ENCODE measurements at places on chromosomes 5 and 9.

DNA sequence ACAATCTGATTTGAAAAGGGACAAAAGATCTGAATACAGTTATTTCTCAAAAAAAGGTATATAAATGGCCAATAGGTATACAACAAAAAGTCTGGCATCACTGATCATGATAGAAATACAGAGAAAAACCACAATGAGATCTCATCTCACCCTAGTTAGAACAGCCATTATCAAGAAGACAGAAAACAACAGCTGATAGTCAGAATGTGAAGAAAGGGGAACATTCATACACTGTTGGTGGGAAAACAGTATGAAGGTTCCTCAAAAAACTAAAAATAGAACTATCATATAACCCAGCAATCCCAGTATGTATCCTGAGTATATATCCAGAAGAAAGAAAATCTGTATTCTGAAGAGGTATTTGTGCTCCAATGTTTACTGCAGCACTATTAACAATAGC lies 75.7 kb upstream of the OR2K2 start:
- no peak for DNase-seq

GRCh38 chr5:150298701-150299451 lies 3.8 kb downstream of the ARSI start:
- DNase-seq = no peak

DNA sequence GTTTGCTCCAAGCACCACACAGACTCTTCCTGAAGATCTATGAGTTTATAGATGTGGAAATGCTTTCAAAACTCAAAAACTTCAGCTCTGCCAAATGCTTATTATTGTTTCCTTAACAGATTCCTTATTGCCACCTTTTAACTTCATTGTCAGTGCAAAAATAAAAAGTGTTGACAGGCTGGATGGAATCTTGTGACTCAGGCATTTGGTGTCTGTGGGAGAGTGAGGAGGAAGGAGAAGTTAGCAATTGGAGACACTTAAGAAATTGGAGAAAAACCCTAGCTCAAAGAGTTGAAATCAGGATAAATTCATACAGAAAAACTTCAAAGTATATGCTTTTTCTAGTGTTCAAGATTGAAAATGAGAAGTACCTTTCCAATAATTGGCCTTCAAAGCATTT lies 140.6 kb upstream of the PUM3 start:
- DNase-seq = no peak

DNA sequence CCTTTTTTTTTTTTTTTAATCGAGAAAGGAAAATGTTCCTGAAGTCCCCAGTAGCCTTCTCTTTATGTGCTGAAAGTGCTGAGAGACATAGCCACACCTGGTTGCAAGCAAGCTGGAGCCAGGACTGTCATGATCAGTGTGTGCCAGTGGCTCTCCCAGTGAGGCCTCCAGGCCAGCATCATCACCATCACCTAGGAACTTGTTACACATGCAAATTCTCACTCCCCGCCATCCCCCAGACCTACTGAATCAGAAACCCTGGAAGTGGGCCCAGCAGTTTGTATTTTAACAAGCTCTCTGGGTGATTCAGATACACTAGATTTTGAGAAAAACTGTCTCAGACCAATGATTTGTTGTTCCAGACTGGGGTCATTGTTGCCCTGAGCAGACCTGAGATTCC lies 181.9 kb upstream of the GLRA1 start:
- DNase-seq = no peak

DNA sequence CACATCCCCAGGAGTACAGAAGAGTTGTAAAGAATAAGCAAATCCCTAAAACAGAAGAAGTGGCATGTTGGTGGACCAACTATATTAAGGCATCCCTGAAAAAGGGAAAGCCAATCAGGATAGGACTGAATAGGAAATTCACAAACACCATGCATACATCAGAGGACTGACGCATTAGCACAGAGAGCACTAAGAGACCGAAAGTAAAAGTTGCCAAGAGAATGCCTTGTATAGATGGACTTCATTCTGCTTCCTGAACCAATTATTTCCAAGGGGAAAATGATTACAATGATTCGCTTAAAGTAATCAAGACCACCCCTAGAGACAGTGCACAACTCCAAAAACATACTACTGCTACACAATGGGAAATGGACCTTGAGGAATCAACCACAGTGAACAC lies 33.5 kb downstream of the SHC3 start:
- DNase-seq = no peak

DNA sequence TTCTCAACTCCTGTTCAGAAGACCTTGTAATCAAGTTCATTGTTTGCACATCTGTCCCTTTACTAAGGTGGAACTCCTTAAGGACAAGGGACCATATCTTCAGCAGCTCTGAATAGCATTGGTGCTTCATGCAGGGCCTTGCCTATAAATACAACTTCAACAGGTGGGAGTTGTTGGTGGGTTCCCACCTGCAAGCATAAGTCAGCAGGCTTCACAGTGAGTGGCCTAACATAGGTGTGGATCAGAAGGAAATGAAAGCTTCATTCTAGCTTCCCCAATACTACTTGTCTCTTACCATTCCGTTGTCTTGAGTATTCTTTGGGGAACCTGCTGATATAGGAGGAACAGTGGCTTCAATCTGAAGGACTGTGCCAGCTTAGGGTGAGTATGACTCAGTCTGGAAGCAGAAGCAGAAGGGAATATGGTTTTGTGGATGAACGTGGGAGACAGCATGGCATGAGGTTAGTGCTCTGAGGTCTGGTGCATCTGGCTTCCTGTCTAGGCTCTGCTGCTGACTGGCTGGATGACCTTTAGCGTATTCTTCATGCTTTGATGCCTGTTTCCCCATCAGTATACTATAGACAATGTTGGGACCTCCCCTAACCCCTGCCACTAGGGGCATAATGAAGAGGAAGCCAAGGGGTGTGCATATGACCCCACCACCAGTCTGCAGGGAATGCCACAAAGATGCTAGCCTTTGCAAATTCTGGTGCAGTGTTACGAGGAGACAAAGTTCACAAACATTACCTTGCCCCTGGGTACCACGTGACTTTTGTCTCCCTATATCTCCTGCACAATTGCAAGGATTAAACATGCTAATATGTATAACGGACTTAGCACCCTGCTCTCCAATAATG lies 192.3 kb downstream of the PALM2AKAP2 start:
- no peak for DNase-seq

DNA sequence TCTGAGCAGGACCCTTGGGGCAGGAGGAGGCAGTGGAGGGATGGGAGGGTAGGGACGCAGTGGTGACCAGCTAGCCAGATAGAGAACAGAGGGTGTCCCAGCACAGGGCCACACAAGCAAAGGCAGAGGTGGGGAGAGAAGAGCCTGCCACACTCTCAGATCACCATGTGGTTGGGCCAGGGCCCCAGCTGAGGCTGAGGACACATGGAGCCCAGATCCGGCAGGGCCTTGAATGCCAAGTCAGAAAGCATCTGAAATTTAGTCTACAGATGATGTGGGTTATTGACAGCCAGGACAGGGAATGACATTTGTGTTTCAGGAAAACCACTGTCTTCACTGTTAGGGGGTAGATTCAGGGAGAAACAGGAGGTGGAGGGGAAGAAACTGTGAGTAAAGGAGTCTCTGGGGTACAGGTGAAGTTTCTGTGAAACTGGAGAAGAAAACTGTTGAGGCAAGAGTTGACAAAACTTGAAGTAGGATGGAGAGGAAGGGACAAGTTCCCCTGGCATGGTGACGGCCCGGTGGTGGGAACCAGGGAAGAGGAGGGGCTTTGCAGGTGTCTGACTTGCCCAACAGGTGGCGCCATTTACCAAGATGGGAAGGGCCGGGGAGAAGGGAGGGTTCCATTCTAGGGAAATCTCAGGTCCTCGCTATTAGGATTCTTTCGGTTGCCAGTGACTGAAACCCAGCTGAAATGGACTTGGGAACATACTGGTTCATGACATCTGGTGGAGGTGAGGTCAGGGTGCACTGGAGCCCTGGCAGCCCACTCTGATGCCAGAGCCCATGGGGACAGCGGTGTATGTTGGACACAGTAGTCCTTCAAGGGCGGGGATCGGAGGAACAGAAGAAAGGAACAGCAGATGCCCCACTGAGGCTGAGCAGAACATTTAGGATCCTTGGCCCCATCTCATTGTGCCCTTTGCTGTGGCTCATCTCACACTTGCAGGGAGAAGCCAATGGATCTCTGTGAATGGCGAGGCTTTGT lies 100.1 kb downstream of the KCNIP1 start:
- DNase-seq = peak; percentile 67

DNA sequence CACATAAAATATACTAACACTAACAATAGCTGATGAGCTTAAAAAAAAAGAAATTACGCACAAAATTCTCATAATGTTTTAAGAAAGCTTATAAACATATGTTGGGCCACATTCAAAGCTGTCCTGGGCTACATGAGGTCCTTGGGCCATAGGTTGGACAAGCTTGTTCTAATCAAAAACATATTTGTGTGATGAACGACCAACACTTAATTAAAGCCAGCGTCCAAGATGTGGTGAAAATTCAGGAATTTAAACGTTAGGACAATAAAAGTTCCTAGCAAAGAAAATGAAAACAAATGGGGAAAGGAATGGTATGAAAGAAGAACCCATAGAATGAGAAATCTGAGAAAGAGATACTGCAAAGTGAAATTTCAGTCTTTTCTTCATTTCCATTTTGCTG lies 429.6 kb upstream of the DMAC1 start:
- no peak for DNase-seq

DNA sequence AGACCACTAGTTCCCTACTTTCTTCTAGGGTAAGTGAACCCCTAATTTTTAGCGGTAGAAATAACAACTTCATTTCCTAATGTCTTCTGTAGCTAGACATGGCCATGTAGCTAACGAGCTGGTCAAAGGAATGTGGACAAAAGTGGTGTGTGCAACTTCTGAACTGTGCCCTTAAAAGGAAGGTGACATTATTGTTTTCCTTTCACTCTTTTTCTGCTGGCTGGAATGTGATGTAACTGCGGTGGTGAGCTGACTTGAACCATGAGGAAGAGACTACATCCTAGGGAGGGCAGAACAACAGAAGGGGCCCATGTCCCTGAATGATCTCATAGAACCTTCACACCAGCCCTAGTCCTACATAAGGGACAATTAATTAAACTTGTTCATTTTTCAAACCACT lies 1.3 kb upstream of the SNX2 start:
- no peak for DNase-seq

- DNase-seq = no peak
Measured at GRCh38 chr5:131224387-131225201, 39.3 kb upstream of the CDC42SE2 start.

Measured in right hindlimb (tissue), 1 donor.